ENCODE measurements at places on chromosomes 3 and 15.

- DNase-seq = peak; percentile 45
Observed at GRCh38 chr15:63501256-63502089, 2.9 kb upstream of the USP3 start.

DNA sequence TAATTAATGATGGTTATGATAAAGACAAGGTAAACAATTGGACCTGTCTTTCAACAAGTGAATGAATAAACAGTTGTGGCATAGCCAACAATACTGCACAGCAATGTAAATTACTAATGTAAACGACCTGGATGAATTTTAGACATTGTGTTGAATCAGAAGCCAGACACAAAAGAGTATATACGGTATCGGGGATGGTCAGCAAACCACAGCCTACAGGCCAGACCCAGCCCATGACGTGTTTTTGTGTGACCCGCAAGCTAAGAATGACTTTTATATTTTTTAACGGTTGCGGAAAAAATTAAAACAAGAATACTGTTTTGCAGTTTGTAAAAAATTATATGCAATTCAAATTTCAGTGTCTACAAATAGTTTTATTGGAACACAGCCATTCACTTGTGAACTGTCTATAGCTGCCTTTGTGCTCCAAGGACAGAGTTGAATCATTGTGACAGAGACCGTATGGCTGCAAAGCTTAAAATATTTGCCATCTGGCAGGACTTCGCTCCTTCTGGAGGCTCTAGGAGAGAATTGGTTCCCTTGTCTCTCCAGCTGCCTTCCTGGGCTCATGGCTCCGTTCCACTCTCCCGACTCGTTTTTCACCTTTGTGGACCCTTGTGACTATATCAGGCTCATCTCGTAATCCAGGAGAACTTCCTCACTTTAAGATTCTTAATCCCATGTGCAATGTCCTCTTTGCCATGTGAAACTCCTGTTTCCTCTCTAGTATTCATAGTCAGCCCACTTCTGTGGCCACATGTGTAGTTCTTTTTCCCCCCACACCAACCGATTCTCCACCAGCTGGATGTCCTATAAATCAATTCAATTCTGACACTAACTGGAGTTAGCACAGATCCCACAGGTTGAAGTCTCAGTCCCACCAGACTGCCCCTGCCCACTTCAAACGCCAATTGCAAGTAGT, 72.7 kb downstream of the CMTM8 start:
- DNase-seq = no peak

- DNase-seq = no peak
Observed at GRCh38 chr3:58341376-58341775, 8.7 kb downstream of the PXK start.

DNA sequence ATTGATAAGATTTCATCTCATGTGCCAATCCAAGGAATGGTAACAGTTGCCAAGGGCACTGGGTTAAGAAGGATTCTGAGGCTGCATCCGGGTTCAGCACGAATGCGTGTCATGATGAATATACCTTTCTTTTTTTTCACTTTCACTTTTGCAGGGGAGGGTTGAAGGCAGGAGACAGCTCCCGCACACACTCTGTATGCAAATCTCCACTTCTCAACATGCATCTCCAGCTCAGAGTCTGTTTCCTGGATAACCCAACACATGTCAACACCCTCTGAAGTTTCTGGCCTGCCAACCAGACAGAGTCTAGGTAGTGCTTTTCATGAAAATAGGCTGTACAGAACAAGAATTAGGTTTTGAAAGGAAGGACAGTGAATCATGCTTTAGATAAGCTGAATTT, 21.6 kb downstream of the B4GALT4 start:
- no peak for DNase-seq

DNA sequence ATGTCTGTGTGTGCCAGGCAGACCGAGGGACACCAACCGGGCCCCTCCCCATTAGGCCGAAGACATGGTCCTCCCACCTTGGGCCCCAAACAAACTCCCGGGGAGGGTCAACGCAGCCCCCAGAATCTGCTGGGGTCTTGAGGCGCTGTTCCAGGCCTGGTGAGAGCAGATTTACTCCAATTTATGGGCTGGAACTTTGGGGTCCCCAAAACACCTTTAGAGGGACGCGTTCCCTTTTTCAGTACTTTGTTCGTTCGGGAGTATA, 2.4 kb downstream of the GATA2 start:
- DNase-seq = no peak

GRCh38 chr3:148221303-148221702, 476.4 kb upstream of the AGTR1 start:
- no peak for DNase-seq

All from stimulated activated CD8-positive, alpha-beta memory T cell treated with anti-CD3 and anti-CD28 coated beads, Interleukin-2, amount 100 ng/mL, for 48 hours (primary cell).